Thoracic aorta (tissue), 2 donors: ENCODE measurements at places on chromosomes 1 and 21.

GRCh38 chr1:248599396-248599795 lies 1.9 kb upstream of the OR2T10 start:
- DNase-seq = no peak

DNA sequence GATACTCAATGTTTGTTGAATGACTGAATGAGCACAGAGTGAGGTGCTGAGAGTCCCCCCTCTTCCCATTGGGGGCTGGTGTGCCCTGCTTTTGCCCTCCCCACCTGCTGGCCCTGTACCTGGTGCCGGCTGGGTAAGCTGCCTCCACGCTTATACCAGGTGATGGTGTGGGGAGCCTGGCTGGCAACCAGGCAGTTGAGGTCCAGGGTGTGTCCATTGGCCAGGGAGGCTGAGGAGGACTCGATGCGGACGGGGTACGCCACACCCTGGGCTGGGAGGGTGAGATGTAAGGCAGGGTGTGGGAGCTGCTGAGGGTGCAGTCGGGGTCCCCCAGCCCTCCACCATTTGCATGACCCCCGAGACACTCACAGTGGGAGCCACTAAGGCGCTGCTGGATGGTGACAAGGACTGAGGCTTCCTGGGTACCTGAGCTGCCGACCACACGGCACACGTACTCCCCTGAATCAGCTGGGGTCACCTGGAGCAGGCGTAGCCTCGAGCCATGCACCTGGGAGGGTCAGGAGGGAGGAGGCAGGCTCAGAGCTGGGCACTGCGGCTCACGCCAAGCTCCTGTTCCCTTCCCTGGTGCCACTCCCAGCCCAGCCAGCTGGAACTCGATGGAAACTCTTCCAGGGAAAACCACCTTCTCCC lies 36.6 kb downstream of the LDLRAD2 start:
- DNase-seq = no peak

DNA sequence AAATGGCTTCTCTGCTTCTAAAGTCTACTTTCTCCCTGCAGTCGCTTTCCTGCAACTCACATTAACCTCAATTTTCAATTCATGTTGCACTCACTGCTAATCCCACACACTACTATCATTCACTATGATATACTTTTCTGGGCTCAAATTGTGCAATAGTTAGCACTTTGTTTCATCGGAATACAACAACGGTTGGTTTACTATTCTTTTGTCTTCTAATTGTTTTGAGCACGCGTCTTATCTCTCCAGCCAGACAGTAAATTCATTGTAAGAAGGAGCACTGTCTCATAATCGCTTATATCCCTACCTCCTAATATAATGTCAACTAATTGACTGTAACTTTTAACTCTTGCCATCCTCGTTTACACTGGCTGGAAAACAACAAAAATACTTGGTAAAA lies 3.9 kb upstream of the PALMD start:
- DNase-seq = no peak

DNA sequence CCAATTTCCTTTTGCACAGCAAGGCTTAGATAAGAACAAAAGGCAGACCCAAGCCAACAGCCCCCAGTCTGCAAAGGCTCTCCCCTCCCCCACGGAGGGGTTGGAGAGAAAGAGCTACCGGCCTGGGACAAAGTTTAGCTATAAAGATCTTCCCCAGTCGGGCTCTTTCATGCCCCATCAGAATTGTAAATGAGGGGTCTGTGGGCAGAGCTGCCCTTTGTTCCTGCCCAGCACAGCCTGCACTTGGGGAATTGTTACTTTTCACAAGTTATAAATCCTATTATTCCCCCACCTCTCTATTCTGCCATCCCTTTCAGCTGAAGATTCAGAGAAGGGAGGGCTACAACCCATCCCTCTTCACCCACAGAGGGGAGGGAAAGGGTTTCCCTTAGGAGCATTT lies 3.5 kb downstream of the MYCL start:
- DNase-seq = no peak

GRCh38 chr1:113124366-113124765 lies 51.4 kb downstream of the LRIG2 start:
- DNase-seq = no peak

GRCh38 chr1:248752161-248753028 lies 3.2 kb downstream of the LYPD8 start:
- DNase-seq = no peak

GRCh38 chr1:59552007-59552406 lies 255.1 kb downstream of the FGGY start:
- no peak for DNase-seq

DNA sequence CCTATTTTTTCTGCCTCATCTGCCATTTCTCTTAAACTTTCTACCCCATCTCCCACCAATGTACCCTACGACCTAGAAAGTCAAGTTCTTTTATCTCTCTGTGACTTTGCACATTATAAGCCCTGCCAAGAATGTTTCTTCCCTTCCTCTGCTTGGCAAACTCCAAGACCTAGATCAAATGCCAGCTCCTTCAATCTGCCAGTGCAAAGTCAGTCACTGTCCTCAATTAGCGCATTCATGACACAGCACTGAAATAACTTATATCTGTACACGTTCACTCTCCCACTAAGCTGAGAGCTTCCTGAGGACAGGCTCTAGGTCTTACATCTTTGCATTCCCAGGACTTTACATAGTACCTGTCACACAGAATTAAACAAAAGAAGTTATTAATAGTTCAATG lies 21.4 kb upstream of the LSM10 start:
- DNase-seq = no peak

DNA sequence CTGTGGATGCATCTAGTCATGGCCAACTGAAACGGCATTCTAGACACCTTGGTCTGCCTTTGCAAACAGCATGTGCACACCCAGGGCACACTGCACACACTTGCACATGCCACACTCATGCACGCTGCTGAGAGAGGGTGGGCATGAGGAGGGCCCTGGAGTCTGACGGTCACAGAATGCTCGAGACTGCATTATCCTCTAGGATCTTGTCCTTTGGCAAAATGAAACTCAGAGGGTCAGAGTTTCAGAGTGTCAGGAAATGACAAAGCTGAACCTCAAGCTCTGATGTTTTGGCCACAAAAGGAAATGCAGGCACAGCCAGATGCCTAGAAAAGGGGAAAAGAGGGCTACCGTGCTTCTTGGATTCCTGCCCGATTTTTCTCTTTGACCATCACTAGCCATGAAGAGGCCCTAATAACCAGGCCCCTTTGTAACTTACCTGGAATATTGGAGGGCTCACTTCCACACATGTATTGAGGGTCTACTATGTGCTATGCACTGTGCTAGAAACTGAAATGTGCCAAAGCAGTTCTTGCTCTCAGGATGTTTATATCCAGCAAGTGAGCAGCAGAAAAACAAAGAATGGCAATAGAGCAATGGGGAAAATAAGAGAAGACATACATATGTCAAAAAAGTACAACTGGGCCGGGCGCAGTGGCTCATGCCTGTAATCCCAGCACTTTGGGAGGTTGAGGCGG lies 65.4 kb downstream of the TOMM20 start:
- DNase-seq = no peak

DNA sequence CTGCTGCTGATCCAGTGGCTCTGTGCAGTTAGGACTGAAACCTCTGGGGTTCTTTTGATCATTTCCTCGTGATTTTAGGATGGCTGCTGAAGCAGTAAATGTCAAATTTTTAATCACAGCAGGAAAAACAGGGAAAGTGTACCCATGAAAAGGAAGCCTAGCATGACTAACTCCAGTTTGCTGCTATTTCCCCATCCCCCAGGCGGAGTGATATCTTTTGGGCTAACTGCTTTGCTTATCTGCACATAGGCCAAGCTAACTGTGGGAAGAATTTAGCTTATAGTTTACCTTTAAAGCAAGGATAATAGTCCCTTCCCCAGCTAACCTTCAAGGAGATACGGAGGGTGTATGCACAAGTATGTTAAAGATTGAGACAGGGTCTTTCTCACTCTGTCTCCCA lies 149.8 kb upstream of the TNR start:
- DNase-seq = no peak

DNA sequence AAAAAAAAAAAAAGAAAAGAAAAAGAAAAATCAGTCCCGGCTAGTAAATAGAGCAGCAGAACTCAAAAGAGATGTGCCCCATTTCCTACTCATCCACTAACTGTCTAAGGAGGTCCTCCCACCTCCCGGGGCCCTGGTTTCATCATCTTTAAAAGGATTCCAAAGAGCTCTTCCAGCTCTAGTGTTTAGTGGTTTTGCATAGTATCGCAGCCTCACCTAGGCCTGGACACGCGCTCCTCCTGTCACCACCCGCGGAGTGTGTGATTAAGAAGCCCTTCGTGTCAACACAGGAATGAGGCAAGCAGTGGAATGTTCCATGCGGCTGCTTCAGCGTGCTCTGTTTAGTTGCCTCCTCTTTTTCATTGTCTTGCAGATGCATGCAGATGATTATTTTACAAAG lies 49.0 kb downstream of the LBR start:
- DNase-seq = no peak

DNA sequence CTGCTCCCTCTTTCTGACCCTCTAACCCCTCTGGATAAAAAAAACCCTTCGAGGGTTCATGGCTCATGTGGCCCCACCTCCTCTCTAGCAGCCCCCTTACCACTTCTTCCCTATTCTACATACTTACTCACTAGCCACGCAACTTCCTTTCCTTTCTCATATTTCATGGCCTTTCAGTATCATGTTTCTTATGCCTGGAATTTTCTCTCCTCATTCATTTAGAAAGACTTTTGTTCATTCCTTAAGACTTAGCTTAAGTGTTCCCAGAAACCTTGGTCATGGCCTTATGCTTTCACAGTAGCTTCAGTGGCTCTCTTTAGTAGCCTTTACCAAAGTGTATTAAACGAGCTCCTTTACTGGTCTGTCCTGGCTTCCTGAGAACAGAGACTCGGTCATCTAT lies 6.1 kb downstream of the ACP6 start:
- no peak for DNase-seq

DNA sequence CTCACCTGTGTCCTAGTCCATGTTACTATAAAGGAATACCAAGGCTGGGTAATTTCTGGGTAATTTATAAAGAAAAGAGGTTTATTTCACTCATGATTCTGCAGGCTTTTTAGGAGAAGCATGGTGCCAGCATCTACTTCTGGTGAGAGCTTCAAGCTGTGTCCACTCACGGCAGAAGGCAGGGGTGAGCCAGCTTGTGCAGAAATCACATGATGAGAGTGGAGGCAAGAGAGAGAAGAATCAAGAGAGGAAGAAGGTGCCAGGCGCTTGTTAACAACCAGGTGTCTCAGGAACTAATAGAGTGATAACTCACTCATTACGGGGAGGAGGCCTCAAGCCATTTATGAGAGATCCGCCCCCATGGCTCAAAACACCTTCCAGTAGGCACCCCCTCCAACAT lies 67.5 kb upstream of the CD34 start:
- DNase-seq = no peak

DNA sequence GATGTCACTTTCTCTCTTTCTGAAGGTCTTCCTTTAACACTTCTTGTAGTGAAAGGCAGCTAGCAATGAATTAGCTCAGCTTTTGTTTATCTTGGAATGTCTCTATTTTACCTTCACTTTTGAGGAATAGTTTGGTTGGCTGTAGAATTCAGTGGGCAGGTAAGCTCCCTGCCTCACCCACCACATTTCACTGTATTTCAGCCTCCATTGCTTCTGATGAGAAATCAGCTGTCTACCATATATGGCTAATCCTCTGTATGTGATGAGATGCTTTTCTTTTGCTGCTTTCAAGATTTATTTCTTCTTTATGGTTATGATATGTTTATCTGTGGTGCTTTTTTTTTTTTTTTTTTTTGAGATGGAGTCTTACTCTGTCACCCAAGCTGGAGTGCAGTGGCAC lies 70.1 kb downstream of the MRPL39 start:
- DNase-seq = no peak

GRCh38 chr1:209202830-209203532 lies 380.5 kb upstream of the CAMK1G start:
- no peak for DNase-seq

DNA sequence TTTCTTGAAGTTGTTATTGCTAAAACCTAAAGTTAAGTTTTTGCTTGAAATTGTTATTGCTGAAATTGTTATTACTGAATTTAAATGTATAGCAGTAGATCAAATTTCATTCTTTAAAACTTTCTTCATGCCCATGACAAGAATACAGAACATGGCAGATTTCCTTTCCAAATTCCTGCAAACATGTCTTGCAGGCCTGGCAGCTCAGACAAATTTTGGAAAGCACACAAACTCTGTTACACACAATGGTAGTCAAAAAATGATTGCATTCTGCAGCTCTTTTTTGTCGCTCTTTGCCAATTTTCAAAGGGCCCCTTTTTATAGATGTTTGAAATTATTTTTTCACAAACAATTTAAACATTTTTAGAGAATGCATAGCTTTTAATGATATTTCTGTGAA lies 1292.3 kb upstream of the B3GALT2 start:
- DNase-seq = no peak

GRCh38 chr1:178412400-178412770 lies 84.4 kb downstream of the CLEC20A start:
- no peak for DNase-seq

GRCh38 chr1:34711485-34711884 lies 43.4 kb upstream of the GJB5 start:
- no peak for DNase-seq

- DNase-seq = no peak
Measured at GRCh38 chr1:111471012-111471411, 2.8 kb upstream of the C1orf162 start.

GRCh38 chr1:16458831-16459230 lies 18.3 kb downstream of the NECAP2 start:
- DNase-seq = no peak

DNA sequence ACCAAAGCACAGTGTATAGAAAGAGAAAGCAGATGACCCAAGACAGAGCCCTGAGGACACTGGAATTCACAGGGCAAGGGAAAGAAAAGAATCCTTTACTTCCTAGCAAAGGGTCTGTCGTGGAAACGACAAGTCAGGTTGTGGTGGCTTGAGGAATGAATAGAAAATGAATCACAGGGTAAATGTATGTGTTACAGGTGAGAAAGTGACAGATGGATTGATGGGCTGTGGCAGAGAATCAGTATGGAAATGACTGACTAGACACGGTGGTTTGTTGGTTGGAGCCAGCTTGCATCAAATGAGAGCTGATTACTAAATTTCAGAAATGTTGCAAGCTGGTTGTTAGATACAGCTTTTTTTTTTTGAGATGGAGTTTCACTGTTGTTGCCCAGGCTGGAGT lies 46.9 kb downstream of the PTP4A2 start:
- no peak for DNase-seq

GRCh38 chr1:25338986-25339385 lies 852 bp downstream of the TMEM50A start:
- no peak for DNase-seq

GRCh38 chr1:204575221-204576190 lies 59.3 kb downstream of the MDM4 start:
- DNase-seq = no peak

GRCh38 chr1:180154325-180155181 lies at the start of gene QSOX1:
TSS of gene QSOX1 (plus strand) at chr1:180154869. CDS start at chr1:180154908, 39 bp downstream.
- DNase-seq = peak; percentile 47

DNA sequence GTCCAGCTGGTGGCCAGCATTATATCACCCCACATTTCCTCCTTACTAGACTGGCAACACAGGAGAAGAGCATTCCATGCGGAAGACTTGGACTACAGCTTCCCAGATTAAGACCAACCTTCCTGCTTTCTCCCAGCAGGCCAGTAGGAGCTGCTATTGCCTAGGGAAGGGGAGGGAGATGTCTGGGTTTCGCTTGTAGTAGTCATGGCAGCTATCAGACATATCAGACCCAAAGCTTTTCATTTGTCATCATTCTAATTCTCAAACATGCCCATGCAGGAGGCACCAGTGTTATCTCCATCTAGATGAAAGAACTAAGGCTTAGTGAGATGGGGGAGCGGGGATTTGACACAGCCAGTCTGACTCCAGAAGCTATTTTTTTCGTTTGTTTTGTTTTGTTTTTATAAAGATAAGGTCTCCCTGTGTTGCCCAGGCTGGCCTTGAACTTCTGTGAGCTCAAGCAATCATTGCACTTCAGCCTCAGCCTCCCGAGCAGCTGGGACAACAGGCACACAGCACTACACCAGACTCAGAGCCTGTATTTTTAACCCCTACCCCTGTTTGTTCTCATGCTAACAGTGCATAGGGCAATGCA lies 4.5 kb downstream of the PLA2G2A start:
- no peak for DNase-seq
